Activated T-cell treated with anti-CD3 and anti-CD28 coated beads, Interleukin-2, amount 50 U/mL, for 48 hours (primary cell): ENCODE measurements at places on chromosomes 4 and X.
A peak's percentile ranks its signal among the peaks of the same experiment; 100 is the strongest.

DNA sequence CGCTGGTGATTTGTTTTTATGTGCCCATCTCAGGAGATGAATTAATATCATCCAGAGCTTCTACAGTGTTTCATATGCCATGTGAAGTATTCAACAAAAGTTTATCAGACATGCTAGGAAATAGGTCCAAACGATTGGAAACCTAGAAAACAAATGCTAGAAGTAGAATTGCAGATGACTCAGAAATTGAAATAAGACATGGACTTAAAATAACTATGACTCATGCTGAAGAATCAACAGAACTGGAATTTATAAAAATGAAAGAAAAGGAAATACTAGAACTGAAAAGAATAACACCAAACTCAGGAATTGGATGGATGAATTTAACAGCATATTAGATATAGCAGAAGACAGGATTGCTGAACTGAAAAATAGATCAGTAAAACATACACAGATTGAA, 172.7 kb upstream of the GIMD1 start:
- no peak for DNase-seq

GRCh38 chr4:104815665-104816064, 321.0 kb upstream of the CXXC4 start:
- no peak for DNase-seq

DNA sequence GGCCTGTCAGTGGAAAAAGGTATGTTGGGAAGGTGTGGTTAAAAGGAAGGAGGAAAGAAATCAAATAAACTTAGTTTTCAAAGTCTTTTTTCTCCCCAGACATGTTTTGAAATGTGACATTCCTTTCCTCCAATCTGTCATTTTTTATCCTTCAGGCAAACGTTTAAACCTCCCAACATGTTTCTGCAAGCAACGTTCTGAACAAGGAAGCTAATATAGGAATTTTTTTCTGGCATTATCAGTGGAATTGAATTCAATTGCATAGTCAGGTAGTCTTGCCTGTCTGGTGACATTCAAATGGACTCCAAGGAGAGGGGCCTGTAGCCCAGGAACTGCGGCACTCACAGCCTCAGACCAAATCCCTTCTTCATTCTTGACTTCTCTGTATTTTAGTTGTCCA, 30.0 kb upstream of the RASSF6 start:
- DNase-seq = no peak

DNA sequence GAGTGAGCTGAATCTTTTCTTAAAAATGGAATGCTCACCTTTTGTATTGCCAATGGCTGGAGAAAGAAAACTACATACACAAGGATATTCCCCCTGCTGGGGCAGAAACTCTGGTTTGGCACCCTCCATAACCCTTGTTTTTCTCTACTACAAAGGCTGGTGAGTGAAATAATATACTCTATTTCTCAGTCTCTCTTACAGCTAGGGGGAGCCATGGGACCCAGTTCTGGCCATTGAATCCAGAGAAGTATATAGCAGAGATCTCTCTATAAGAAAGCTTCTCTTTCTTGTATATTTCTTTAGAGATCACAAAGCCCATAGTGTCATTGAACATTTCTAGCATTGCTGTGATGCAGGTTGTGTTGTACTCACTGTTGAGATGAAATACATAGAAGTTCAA, 49.8 kb downstream of the SMPX start:
- no peak for DNase-seq

- no peak for DNase-seq
These were observed 574 bp upstream of the CFAP97 start for GRCh38 chr4:185204238-185204910.

DNA sequence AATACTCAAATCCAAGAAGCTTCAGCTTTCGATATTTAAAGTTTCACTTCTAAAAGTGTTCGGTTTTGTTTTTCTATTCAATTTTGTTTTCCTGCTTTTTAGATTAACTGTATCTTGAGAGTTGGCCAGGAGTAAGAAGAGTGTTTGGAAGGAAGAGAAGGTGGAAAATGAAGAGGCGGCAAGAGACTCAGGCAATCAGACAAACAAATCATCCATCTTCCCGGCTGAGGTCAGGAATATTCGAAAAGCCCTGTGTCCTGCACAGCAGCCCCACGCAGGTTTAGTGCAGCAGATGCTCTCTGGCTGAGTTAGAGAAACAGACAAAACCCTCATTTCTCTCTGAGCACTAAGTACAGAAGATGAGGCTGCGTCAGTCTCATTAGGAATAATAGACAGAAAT, 330.3 kb upstream of the NOCT start:
- no peak for DNase-seq

DNA sequence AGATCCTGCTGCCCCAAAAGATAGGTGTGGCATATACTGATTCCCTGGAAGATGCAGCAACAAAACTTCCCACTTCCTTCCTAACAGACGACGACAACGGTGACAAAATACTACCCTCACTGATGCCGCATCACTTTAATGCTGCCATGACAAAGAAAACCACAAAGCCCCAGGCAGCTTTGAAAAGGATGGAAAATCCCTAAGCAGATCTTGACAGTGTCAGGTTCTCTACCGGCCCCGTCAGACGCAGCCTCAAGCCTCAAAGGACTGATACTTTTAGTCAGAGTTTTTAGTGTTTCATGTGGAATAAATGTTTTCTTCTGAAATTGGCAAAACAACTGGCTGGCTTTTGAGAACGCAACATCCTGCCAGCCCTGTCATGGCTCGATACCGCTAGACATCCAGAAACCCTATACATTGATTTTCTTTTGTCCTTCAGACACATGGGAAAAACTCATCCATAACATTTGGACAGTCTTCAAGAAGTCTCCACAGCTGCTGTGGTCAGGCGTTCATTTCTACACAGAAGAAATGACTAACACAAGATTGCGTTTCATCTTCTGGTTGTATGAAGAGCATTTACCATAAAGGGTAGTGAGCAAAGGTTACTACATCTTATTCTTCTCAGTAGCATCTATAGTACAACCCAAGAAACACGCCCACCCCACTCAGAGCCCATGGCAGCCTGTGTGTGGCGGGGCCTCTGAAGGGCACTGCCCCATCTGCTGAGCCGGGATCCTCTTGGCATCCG, 60.1 kb downstream of the GATB start:
- peak; percentile 37 for DNase-seq

DNA sequence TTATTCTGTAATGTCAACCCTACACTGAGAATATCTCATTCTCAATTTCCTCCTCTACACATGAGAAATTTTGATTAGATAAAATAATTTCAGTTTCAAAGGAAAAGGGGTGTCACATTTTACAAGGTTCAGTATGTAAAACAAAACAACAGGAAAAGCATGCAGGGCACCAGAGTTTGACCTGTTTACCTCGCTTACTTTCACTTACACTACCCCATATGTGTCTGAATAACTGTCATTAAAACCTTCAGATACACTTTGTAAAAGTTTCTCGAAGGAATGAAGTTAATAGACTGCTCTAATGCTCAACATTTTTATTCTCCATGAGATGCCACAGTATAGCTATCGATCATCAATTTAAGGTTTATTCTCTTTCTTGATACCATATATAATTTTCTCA, 12.3 kb upstream of the PCDH10 start:
- no peak for DNase-seq

GRCh38 chr4:7000421-7001176, 42.6 kb upstream of the TADA2B start:
- DNase-seq = no peak

- no peak for DNase-seq
These were observed 13.4 kb downstream of the STAP1 start for GRCh38 chr4:67571975-67572374.

GRCh38 chr4:59553063-59553720, 1646.9 kb upstream of the ADGRL3 start:
- DNase-seq = no peak

DNA sequence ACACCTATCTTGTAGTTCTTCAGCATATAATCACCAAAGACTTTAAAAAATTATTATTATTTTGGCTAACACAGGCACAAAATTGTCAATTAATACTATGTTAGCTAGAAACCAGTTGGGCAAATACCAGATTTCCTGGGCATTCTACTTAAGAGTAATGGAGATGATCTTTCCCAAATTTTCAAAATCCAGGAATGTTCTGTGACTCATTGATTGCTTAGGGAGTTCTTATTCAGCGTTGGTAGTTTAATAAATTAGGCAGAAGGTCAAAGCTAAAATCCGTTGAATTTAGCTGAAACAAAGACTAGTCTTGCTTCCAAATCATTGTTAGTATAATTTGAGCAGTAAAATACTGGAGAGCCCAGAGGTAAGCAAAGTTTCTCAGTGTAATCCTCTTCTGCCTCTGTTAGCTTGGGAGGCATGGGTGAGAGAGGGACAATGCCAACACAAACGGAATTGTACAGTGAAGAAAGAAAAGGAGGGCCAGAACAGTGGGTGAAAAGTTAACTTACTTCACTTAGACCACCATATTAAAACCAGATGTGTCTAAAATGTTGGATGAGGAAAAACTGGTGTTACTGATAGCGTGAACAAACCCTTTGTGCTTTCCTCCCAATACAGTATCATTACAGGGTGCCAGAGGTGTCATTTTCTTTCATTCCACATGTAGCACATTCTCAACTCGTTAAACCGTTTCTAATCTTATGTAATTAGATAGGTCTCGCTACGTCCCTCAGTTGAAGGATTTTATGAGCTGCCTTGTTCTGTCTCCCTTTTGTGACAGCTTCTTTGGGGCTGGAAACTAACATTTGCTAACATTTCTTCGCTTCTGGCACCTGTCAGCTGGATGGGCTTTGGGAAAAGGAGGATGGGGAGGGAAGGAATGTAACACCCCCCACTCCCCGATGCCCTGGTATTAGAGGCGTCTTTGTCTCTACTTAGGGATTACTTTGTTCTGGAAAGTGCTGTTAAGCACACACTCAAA, 87.4 kb upstream of the CITED1 start:
- no peak for DNase-seq

DNA sequence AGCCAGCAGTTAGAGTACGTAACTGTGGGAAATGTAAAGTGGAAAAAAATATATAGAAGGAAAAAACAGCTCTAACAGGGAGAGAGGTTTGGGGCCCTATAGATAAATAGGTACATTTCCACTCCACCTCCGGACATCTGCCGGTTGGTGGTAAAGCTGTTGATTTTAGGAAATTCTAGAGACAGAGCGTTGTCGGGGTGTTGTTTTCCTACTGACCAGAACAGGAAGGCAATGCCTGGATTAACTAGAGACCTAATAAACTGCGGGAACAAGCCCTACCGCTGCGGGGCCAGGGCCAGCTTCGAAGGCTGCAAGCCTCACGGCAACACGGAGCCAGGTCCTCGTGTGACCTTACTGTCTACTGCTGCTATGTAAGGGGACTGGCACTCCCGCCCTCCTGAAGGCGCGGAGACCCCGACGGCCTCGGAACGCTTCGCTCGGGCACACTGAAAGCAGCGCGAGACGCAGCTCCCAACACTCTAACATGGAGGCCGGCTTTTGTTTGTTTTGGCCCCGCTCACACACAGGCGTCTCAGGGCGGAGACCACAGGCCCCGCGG, 702 bp upstream of the CDKN2AIP start:
- no peak for DNase-seq
